ENCODE measurements at places on chromosomes 2 and 18.

DNA sequence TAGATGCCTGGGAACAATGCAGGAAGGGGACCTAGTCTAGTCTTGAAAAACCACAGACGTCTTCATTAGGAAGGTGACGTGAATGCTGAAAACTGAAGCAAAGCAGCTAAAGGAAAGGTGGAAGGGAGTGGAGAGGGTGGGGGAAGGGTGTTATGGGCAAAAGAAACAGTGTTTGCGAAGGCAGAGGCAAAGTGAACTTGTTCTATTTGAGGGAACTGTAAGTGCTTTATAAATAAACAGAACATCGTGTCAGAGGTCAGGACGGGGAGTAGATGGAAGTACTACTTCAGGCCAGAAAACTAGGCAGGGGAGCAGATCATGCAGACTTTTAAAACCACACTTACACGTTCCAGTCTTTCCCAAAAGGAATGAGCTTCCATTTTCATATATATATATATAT is 57.8 kb downstream of the FASTKD2 start:
- no peak for DNase-seq

DNA sequence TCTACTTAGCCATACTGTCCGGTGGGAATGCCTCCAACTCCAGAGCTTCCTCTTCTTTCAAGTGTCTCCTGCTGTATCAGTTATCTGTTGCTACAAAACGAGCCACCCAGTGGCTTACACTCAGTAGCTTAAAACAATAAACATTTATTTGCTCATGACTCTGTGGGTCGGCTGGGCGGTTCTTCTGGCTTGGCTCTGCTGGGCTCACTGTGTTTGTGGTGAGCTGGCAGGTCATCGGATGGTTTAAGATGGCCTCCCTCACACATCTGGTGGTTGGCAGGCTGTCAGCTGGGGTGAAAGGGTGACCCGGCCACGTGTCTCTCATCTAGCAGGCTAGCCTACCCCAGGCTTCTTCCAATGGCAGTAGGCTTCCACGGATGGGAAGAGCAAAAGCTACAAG is 122.4 kb upstream of the SLC1A4 start:
- no peak for DNase-seq

DNA sequence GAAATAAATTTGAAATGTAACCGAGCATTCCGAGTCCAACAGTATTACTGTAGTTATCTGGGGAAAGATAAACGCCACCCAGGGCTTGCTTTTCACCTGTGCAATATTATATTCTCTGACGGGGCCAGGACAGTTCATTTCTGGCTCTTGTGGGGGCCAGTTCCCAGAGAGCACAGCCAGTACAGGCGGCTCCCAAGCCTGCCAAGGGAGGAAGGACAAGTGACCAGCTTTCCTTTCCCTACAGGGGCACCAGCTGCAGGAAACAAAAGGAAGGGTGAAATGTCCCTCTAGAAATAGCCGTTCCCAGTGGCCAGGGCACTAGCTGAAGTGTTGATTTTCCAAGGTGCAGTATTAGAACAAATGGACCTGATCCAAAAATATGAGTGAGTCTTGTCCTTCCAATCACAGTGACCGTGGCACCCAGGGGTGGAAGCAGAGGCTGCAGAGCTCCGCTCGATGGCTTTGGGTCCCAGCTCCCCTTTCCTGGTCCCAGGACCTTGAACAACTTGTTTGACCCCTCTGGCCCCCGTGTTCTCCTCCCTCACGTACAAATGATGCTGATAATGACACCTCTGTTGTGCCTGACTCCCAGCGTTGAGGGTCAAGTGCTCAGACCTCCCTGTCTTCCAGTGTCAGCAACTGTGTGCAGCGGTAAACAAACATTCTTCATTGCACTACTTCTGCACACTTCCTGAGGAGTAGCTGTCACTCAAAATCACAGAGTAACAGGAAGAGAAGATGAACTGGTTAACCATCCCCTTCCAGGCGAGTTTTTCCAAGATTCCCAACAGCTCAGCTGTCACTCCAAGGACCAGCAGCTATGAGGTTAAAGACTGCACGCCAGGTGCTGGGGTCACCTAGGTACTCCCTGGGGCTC is 40.9 kb downstream of the GYPC start:
- DNase-seq = no peak

DNA sequence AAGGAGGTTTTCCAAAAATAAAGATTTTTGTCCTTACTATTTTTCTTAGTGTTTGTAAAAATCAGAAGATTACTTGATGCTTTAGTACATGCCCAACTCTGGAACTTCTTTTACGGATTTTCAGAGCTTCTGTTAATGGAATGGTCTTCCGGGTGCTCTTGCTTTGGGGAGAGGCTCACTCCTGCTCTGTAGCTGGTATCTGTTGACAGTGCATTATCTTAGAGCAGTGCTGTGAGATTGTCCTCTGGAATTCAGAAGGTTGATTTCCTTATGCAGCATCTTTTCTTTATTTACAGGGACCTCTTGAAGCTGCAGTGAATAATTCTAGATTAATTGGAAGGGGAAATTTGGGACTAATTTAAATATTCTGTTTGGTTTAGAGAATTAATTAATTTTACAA is 4.6 kb downstream of the MAPRE2 start:
- no peak for DNase-seq

DNA sequence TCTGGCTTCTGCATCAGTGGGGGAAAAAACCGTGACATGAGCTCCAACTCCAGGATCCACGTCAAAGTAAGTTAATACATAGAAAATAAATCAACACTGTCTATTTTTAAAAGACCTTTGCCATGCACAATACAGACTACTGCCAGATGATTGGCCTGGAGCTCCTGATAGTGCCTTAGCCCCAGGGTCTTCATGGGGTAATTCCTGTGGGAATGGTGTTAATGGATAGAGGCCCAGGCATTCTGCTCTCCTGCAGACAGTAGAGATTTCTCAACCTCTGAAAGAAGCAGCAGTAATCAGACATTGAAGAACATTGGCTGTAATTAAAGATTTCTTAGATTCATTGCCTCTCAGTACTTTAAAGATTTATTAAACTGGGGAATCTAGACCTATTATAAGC is 4.3 kb upstream of the PLCL1 start:
- DNase-seq = no peak

GRCh38 chr2:3260959-3261358 is 116.7 kb downstream of the EIPR1 start:
- DNase-seq = no peak

- no peak for DNase-seq
Measured at GRCh38 chr2:9178904-9179571, 27.6 kb upstream of the ASAP2 start.

DNA sequence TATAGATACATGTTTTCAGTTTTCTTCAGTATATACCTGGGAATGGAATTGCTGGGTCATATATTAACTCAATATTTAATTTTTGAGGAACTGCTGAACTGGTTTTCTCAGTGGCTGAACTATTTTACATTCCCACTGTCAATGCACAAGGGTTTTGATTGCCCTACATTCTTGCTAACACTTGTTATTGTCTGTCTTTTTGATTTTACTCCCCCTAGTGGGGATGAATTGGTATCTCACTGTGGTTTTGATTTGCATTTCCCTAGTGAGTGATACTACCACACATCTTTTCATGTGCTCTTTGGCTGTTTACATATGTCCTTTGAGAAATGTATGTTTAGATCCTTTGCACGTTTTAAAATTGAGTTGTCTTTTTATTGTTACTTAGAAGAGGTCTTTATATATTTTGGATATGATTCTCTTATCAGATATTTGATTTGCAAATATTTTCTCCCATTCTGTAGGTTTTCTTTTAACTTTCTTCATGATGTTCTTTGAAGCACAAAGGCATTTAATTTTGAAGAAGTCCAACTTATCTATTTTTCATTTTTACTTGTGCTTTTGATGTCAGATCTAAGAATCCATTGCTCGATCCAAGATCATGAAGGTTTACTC is 36.2 kb downstream of the ASB1 start:
- DNase-seq = no peak

DNA sequence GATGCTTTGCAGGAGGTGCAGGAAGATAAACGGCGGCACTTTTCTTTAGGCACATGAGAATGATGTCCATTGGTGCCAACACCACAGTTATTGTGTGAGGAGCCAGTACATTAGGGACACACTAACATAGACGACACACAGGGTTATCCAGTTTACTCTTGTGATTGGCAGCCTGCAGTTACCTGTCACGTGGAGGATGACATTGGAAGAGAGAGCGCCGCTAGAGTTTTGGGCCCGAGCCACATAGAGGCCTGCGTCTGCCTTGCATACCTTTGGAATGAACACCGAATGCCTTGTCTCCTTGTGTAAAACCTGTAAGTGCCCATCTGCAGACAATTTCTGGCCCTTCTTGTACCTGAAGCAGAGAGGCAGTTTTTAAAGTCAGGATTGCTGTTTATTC is 26.9 kb upstream of the TTN start:
- no peak for DNase-seq

DNA sequence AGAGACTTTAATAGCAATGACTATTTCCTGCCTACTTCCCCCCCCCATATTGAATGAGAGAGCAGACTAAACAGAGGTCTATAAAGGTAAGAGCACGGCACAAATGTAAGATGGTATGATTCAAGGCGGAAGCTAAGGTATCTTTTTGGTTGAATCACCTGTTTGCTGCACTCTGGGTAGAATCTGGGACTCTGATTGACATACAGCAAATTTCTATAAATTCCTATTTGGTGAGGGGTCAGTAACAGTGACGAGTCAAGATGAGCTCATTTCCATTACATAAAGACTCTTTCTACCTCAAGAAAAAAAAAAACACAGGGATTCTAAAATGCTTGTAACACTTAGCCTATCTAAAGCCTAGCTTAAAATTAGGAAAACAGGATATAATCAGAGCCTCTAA is 297.3 kb downstream of the TNS1 start:
- no peak for DNase-seq

GRCh38 chr2:216687646-216688045 is 7.7 kb downstream of the IGFBP5 start:
- no peak for DNase-seq

GRCh38 chr2:101396316-101396717 is 9.0 kb upstream of the CREG2 start:
- no peak for DNase-seq

DNA sequence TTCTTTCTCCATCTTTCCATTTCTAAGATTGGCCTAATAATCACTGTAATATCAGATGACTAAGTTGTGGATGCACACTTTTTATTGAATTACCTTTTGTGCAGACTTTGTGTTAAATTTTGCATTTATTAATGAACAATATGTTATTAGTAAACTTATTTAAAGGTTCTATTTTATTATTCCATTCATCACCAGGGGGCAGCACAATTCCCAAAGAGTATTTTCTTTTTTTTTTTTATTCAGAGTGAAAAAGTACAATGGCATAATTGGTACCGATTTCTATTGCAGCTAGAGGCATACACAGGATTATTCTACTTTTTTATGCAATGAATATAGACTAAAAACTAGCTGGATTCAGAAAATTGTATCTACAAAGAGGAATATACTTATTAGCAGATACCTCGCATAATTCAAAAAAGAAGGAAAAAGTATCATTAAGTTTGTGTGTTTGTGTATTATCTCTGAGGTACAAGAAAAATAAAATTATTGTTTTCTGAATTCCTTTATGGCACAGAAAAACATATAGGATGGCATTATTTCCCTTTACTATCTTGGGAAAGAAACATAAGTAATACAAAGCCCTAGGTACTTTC is 390.6 kb downstream of the ERBB4 start:
- no peak for DNase-seq

DNA sequence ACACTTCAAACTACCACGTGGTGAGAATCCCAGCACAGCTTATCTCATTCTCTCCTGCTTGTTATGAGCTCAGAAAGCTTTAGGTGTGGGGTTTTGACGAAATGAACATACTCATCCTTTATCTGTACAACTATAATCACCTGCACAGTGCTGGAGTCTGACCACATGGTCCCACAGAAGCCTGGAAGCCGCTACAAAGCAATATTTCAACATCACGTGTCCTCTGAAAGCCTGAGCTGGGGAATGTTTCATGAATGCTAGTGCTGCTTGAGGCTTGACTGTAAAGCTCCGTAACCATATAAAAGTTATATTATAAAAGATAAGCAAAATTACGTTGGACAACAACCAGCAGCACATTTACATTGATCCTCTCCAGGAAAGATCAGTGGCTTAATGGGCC is 43.9 kb downstream of the PIEZO2 start:
- DNase-seq = no peak

DNA sequence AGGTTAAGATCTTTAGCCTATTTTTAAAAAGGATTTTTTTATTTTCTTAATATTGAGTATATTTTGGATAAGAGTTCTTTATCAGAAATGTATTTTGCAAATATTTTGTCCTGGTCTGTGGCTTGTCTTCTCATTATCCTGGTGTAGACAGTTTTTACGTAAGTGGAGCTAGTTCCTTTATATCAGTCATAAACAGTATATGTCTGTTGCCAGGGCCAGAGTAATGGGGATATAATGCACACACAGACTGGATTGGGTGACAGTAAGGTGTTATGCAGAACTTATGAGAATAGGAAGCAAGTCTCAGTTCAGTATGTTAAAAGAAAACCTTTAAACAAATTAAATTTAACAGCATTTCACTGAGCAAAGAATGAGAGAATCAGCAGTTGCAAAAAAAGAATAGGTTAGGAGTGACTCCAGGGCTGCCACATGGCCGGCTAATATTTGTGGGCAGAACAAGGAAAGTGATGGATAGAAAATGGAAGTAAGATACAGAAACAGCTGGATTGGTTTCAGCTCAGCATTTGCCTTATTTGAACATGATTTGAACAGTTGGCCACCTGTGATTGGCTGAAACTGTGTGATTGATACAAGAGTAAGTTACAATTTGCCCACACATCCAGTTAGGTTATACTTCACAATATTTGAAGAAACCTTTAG is 61.1 kb upstream of the ZNG1B start:
- DNase-seq = no peak

- DNase-seq = no peak
Measured at GRCh38 chr2:157929871-157930667, 53.9 kb upstream of the ACVR1 start.

GRCh38 chr2:142649581-142649980 is 227.9 kb upstream of the KYNU start:
- no peak for DNase-seq

DNA sequence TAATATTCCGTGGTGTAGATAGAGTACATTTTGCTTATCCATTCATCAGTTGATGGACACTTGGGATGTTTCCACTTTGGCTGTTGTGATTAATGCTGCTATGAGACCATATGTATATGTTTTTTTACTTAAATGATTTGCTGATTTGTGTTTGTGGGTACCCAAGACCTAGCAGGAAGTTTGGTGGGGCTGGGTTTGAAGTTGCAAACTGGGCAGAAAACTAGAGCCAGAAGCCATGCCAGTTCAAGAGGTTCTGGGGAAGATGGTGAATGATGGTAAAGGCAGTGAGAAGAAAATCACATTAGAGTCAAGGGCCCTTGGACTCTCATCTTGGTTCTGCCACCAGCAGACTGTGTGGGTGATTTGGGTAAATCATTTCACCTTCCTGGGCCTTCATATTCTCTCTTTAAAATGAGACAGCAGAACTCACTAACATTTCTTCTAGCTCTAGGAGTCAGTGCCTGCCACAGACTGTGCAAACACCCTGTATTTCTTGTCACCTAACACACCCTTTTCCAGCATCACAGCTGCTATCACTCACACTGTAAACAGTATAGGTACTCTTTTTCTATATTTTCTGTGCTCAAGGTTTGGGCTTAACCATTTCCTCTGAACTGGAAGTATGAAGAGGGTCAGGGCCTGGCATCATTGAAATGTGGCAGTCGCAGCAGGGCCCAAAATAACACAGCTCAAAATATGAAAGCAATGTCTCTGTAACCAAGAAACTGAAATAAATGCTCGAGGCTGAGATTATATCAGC is 8.4 kb upstream of the CTLA4 start:
- DNase-seq = no peak

- no peak for DNase-seq
Measured at GRCh38 chr2:29787473-29788465, 133.6 kb downstream of the ALK start.

GRCh38 chr2:239055756-239056493 is 208.0 kb downstream of the TWIST2 start:
- DNase-seq = no peak

GRCh38 chr2:27809761-27810241 is 38.3 kb downstream of the MRPL33 start:
- no peak for DNase-seq
